ENCODE measurements at places on chromosomes 16 and 17. TPM values are rescaled to one million over a fixed set of nuclear protein-coding genes. Genes with fewer than 3 reads are reported as not detected.

Gene GPR179
- 0.32 TPM for polyA plus RNA-seq

Gene MMP25
- polyA plus RNA-seq, result 0.09 TPM

Gene TMEM132E
- polyA plus RNA-seq, result 0.24 TPM

Gene UNC13D
- 21.5 TPM for polyA plus RNA-seq

Gene PYDC1
- not detected for polyA plus RNA-seq

Gene AATK
- polyA plus RNA-seq, result 10.6 TPM

Gene PRDM7
- not detected for polyA plus RNA-seq

Gene CTRL
- 4.6 TPM for polyA plus RNA-seq

Gene AOC2
- polyA plus RNA-seq, result 1.4 TPM

Gene NPIPB2
- polyA plus RNA-seq, result 4.6 TPM

Gene WNT3
- 0.40 TPM for polyA plus RNA-seq

Gene LHX1
- polyA plus RNA-seq, result not detected

Gene TERB1
- polyA plus RNA-seq, result not detected

Gene CHRNE
- 0.56 TPM for polyA plus RNA-seq

Gene TEX19
- not detected for polyA plus RNA-seq

Gene SCPEP1
- 206 TPM for polyA plus RNA-seq

Gene NR1D1
- polyA plus RNA-seq, result 36.6 TPM

Gene TMEM208
- polyA plus RNA-seq, result 75.3 TPM

Gene ZNF785
- 11.2 TPM for polyA plus RNA-seq

Gene TOM1L1
- 9.3 TPM for polyA plus RNA-seq

Gene RPGRIP1L
- polyA plus RNA-seq, result 3.3 TPM

Gene GNGT2
- 6.5 TPM for polyA plus RNA-seq

Gene CHST6
- 3.1 TPM for polyA plus RNA-seq

Gene CRYBA1
- not detected for polyA plus RNA-seq

Gene TMEM220
- 27.6 TPM for polyA plus RNA-seq

Gene CNTNAP4
- polyA plus RNA-seq, result 0.56 TPM

Gene NEUROD2
- 0.08 TPM for polyA plus RNA-seq

Gene HS3ST6
- 0.07 TPM for polyA plus RNA-seq

Gene C16orf96
- not detected for polyA plus RNA-seq

Gene CCL4L2
- polyA plus RNA-seq, result 1.3 TPM

Gene SLFN12L
- polyA plus RNA-seq, result 0.13 TPM

Gene COQ7
- 16.2 TPM for polyA plus RNA-seq

Gene POLR3K
- polyA plus RNA-seq, result 15.1 TPM

Gene TMC7
- 0.13 TPM for polyA plus RNA-seq

Gene TPSB2
- polyA plus RNA-seq, result 5.1 TPM

Gene FAM20A
- 4.1 TPM for polyA plus RNA-seq

Gene CA7
- not detected for polyA plus RNA-seq

Gene TMEM92
- 0.13 TPM for polyA plus RNA-seq

Gene MXRA7
- 167 TPM for polyA plus RNA-seq

Gene ABCA8
- 37.0 TPM for polyA plus RNA-seq

All from adrenal gland (tissue), 19 donors.